Subcutaneous preadipocyte (primary cell): ENCODE measurements at places on chromosomes 5 and 9. TPM values are rescaled to one million over a fixed set of nuclear protein-coding genes. Genes with fewer than 3 reads are reported as not detected.

DNAH5 gene
- 0.39 and 0.73 TPM in 2 replicates for total RNA-seq

SEMA6A gene
- 0.20 and 0.37 TPM in 2 replicates for total RNA-seq

ALDH1A1 gene
- total RNA-seq: 0.20 and 0.73 TPM in 2 replicates

ENC1 gene
- 8.1 and 25.2 TPM in 2 replicates for total RNA-seq

SELENOP gene
- total RNA-seq: 13.5 and 68.3 TPM in 2 replicates

CTXN3 gene
- total RNA-seq: not detected in 2 replicates

CYSRT1 gene
- 0.37 and 0.39 TPM in 2 replicates for total RNA-seq

LRRC26 gene
- total RNA-seq: not detected in 2 replicates

FAM81B gene
- total RNA-seq: not detected in 2 replicates

WDR38 gene
- total RNA-seq: not detected in 2 replicates

CDKN2B gene
- total RNA-seq: 9.2 and 29.1 TPM in 2 replicates

PCDHB8 gene
- total RNA-seq: under 0.01 TPM in 2 replicates

ABO gene
- not detected in 2 replicates for total RNA-seq

ASTN2 gene
- 5.5 TPM in 2 replicates for total RNA-seq

UNC13B gene
- 23.1 and 25.2 TPM in 2 replicates for total RNA-seq

AJM1 gene
- 0.73 and 0.98 TPM in 2 replicates for total RNA-seq

SEMA4D gene
- 0.37 and 0.39 TPM in 2 replicates for total RNA-seq

ADCY2 gene
- total RNA-seq: under 0.01 TPM in 1 of 2 replicates, not detected in the other

SGCD gene
- 1.6 and 5.5 TPM in 2 replicates for total RNA-seq

DMRT3 gene
- total RNA-seq: not detected in 2 replicates
